Hematopoietic multipotent progenitor cell treated with erythropoietin and hydrocortisone succinate and interleukin-3 and kit ligand, for 8 days (in vitro differentiated cells): ENCODE measurements at places on chromosomes 12 and 14.

- DNase-seq: no peak
Observed at GRCh38 chr14:33229269-33229929, 290.7 kb downstream of the NPAS3 start.

- DNase-seq: peak; percentile 22
Observed at GRCh38 chr12:51970904-51971646, 19.6 kb downstream of the ACVR1B start.

DNA sequence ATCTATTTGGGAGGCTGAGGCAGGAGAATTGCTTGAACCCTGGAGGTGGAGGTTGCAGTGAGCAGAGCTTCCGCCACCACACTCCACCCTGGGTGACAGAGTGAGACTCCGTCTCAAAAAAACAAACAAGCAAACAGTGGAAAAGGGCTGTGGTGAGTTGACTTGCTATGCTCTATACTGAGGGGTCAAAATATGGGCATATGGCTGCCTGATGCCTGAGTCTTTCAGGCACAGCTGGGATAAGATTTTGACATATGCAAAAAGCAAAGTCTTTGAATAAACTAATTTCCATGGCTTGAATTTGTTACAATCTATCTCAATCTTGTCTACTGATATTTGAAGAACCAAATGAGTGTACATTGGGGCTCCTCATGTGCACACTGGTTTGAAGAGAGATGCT, 40.4 kb upstream of the BICD1 start:
- no peak for DNase-seq

DNA sequence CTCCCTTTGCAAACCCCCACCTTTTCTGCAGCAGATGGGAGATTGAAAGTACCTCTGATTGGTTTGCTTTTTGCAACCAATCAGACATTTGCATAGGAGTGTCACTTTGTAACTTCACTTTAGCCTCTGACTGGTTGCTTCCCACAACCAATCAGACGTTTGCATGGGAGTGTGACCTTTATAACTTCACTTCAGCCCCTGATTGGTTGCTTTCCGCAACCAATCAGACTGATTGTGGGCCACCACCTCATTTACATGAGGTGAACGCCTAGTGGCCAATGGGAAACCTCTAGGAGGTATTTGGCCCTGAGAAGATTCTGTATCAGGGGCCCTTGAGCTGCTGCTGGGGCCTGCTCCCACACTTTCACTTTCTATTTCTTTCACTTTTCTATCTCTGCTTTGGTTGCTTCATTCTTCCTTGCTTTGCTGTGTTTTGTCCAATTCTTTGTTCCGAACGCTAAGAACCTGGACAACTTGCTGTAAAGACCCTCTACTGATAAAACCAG, 106.0 kb upstream of the PRICKLE1 start:
- no peak for DNase-seq

DNA sequence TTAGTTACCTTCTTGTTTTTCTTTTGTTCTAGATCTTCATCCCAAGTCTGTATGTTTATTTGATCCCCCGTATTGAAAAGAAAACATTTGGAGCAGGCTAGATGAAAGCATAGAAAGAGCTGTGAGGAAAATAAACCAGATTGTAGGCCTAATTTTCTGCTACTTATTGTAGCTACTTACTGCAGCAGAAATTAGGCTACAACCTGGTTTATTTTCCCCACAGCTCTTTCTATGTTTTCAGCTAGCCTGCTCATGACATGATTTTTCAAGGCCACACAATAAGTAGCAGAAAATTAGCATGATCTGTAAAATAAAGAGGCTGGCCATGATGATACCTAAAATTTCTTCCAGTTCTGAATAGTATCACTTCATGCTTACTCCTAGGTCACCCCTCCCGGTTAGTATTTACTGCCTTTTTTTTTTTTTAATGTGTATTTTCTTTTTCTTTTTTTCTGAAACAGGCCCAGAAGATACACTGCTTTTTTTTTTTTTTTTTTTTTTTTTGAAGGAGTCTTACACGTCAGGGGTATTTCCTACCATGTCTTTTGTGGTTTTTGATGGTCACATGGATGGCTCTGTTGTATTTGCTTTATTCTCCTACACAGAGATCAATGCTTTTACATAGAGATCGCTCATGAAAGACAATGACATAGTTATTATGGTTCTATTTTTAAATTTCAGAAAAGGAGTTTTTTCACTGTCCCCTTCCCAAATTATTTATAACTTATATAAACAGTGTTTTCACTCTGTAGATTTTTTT, 32.3 kb downstream of the BHLHE41 start:
- DNase-seq: no peak

- DNase-seq: no peak
Observed at GRCh38 chr14:90296641-90297040, 35.1 kb downstream of the NRDE2 start.

DNA sequence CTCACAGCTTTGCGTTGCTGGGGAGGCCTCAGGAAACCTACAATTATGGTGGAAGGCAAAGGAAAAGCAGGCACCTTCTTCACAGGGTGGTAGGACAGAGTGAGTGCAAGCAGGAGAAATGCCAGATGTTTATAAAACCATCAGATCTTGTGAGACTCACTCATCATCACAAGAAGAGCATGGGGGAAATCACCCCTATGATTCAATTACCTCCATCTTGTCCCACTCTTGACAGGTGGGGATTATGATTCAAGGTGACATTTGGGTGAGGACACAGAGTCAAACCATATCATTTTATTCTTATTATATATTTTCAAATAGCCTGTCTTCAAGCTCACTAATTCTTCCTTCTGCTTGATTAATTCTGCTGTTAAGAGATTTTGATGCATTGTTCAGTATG, 665.3 kb downstream of the TRHDE start:
- DNase-seq: no peak

DNA sequence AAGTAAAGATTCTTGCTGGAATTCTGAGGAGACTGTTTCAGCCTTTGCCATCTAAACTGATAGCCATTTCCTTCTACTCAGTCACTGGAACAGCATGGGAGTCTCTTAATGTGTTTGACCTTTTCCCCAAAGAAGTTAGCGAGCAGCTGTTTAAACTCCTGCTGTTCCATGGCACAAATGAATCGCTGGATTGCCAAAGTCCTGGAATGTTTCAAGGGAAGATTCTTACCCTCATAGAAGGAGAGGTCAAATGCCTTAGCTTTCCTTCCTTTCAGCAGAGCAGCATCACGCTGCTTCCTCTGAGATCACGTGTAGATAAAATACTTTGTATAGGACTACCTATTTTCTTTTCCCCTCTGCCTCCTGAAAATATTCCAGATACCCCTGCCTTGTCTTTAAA, 10.5 kb upstream of the NR2C1 start:
- no peak for DNase-seq

GRCh38 chr12:127750076-127750840, 516.7 kb upstream of the TMEM132C start:
- peak; percentile 82 for DNase-seq

- DNase-seq: no peak
Observed at GRCh38 chr12:89326239-89327040, 25.9 kb downstream of the DUSP6 start.

DNA sequence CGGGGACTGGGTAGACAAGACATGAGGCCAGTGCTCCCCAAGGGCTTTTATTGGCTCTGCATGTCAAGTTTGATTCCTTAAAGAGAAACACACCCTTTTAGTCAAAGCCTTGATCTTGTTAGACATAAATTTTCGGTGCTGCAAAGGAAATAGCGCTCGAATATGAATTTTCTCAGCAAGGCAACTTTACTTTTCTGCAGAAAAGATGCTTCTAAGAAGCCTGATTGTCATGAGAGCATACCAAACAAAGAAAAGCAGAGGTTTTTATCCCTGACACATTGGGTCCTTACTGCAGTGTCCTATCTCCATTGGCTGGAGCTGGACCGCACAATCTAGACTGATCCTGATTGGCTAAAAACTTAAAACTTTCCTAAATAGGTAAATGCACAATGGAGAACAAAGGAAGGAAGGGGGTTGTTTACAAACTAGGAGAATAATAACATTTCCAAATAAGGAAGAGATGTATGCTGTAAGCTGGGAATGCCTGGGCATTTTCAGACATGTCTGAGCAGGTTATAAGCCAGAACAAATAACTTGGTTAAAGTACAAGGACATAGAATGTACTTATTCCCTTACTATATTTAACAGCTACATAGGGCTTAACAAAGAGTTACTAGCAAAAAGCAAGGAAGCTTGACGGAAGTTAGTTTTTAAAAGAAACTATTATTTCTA, 17.2 kb downstream of the TXNRD1 start:
- no peak for DNase-seq

- no peak for DNase-seq
Observed at GRCh38 chr14:62796431-62796830, 248.8 kb downstream of the KCNH5 start.

DNA sequence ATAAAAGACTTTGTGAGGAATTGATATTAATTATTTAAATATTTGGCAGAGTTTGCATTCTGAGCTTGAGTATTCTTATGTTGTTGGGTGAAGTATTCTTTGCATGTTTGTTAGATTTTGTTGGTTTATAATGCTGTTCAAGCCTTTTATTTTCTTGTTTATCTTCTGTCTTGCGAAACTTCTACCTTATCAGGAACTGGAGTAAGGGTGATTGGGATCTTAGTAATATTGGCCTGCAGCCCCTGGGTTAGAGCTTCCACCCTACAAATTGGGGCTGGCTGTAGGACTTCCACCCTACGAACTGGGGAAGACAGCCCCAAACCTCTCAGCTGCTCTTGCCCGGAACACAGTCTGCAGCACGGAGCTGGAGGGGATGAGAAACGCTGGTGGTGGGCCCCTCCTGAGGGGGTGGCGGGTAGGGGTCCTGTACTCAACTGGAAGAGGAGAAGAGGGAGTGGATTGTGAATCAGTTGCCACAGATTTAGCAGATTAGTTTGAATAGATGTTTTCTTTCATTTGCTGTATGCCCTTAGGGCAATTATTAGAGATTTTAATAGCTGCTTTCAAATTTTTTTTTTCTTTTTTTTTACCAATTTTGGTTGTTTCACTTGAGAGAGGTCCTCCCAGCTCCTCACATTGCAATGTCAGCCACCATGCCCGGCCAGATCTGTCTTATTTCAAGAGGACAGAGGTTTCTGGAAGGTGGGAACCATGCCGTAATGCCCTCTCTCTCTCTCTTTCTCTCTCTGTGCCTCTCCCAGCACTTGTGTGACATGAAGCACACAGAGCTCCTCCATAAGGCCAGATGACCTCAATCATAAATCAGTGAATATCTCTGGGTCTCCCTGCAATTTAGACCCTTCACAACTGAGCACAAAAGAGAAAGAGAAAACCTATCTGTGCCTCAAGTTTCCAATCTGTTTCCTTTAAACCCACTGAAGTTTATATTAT, 123.4 kb downstream of the DICER1 start:
- no peak for DNase-seq

- DNase-seq: peak; percentile 62
Observed at GRCh38 chr14:22177870-22178269, 411.2 kb downstream of the DAD1 start.

GRCh38 chr12:94372461-94372860, 87.2 kb downstream of the CEP83 start:
- DNase-seq: no peak

GRCh38 chr12:3042826-3043225, 34.4 kb upstream of the TSPAN9 start:
- no peak for DNase-seq

DNA sequence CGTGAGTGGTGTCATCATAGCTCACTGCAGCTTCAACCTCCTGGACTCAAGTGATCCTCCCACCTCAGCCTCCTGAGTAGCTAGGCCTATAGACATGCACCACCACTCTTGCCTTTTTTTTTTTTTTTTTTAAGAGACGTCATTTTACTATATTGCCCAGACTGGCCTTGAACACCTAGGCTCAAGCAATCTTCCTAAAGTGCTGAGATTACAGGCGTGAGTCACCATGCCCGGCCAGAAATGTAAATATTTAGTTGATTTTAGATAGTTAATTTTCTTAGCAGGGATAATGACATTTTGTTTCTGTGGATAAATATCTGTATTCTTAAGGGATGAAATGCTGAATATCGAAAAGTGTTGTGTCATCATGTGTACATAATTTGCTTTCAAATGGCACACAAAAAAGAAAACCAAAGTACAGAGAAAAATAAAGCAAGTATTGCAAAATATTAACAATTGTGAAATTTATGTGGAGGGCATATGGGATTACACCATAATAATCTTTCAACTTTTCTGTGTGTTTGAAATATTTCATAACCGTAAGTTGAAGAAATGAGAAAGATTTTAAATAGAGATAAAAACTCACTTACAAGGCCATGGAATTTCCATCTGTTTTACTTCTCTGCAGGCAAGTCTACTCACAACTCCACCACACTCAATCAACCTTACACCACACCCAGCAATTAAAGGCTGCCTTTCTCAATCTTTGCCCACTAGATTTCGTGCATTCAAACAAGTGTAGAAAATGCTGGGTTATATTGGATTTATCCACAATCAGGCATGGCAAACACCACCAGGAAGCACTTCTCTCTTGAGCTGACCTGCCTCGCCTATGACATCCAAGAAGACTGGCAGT, 93.7 kb downstream of the SPTSSA start:
- peak; percentile 10 for DNase-seq

DNA sequence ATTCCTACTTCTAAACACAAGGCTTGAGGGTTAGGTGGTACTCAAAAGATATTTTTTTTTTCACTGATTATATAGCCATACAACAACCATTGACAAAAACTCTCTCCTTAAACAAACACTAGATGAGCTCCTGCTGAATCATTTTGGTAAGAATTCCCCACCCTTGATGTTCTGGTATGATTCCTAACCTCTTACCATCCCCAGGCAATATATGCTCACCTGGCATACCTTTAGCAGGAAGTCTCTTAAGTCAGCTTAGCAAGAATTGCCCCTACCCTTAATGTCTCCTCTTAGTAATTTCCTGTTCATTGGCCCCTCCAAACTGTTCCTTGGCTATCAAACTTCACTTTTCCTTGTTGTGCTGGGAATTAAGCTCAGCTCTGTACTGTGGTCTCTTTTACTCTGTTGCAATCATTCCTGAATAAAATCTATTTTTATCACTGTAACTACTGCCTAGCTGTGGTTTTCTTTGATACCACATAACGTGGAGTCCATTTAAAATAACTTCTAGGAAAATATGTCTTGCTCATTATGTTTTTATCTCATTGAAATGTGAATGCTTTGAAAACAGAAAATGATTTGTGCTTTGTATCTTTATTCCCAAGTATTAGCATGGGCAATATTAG, 712.6 kb downstream of the SLC16A7 start:
- no peak for DNase-seq

GRCh38 chr12:65891987-65892481, 67.8 kb downstream of the HMGA2 start:
- no peak for DNase-seq

GRCh38 chr14:26598081-26598671, 343 bp upstream of the NOVA1 start:
- no peak for DNase-seq

DNA sequence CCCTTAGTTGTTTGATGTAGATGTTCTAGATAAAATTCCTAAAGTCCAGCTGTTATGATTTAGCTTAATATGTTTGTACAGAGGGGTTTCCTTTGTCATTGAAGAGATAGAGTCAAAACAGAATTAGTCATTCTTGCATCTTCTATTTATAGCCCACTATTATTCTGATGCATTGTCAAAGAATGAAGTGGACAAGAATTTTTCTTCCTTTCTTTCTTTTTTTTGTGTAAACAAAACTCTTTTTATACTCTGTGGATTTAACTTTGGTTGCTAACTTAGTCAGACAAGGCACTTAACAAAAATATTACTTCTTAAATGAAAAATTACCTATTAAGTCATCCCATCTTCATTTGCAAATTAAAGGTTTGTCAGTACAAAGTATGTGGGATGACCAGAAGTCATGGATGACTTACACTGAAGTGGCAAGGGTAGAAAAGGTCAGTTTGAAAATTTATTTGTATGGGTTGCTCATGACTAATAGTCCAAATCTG, 215.6 kb upstream of the DDHD1 start:
- DNase-seq: no peak
